HCT116 (cell line): ENCODE measurements at places on chromosomes 2 and 18. TPM values are rescaled to one million over a fixed set of nuclear protein-coding genes. Genes with fewer than 3 reads are reported as not detected.

DNA sequence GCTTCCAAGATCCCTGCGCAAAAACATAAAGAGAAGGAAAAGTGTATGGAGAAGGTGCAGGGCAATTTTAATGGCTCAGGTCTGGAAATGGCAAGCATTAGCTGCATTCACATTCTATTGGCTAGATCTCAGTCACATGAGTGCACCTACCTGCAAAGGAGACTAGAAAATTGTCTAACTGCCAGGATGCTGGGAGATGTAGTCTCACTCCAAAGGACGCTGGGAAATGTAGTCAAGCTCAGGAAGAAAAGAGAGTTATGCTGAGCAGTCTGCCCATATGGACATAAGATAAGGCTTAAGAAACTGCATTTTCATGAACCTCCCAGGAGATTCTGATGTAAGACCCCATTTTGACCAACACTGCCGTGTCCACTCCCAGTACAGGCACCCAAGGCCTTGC lies 9.5 kb upstream of the KLHL29 start:
- DNase-seq, result peak; percentile 76
- no peaks in the 10 kb centered on the region for H3K36me3 ChIP-seq
- no peak overlapping the region for H3K27ac ChIP-seq
- no peak overlapping the region for H3K4me3 ChIP-seq
- H3K4me1 ChIP-seq, result peaks cover 43% of the 10 kb centered on the region

DNA sequence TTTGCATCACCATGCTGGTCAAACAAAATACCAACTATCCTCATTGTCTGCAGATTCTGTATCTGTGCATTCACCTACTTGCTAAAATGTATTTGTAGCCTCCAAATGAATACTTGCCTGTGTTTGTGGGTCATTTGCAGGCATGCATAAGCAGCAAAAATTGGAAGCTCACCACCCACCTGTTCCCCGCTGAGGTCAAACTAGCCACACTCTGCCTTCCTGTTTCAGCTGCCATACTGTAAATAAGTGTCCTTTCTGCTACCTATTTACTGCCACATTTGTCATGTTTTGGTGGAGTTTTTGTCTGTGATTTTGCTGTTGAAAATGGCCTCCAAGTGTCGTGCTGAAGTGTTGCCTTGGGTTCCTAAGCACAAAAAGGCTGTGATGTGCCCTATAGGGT lies 50.0 kb upstream of the ACMSD start:
- no peaks in the 10 kb centered on the region for H3K27me3 ChIP-seq
- no peak for DNase-seq
- H3K36me3 ChIP-seq, result no peaks in the 10 kb centered on the region
- H3K27ac ChIP-seq, result no peak overlapping the region
- H3K4me3 ChIP-seq, result no peak overlapping the region

GRCh38 chr18:34031810-34032209 lies 192.9 kb downstream of the NOL4 start:
- no peak overlapping the region for H3K4me3 ChIP-seq
- no peaks in the 10 kb centered on the region for H3K27me3 ChIP-seq
- H3K36me3 ChIP-seq, result no peaks in the 10 kb centered on the region
- no peak overlapping the region for H3K27ac ChIP-seq

- H3K4me3 ChIP-seq, result no peak overlapping the region
- no peak for DNase-seq
- no peaks in the 10 kb centered on the region for H3K27me3 ChIP-seq
- peaks cover 20% of the 10 kb centered on the region; the same call in 1 of the 2 replicates for H3K36me3 ChIP-seq
- H3K4me1 ChIP-seq, result no peaks in the 10 kb centered on the region
- no peak overlapping the region for H3K27ac ChIP-seq
Observed at GRCh38 chr2:105376789-105377240, 22.0 kb downstream of the FHL2 start.

HOXD1 gene
- not detected for total RNA-seq

KCNIP3 gene
- 3.1 TPM for total RNA-seq
